ENCODE measurements at places on chromosomes 3 and 15. TPM values are rescaled to one million over a fixed set of nuclear protein-coding genes. Genes with fewer than 3 reads are reported as not detected.

Gene CHDH
- total RNA-seq, result 12.1 TPM

Gene MYO5C
- total RNA-seq, result 1.2 TPM

Gene TP63
- 2.9 TPM for total RNA-seq

Gene ZNF860
- 0.16 TPM for total RNA-seq

Gene ARPIN
- not detected for total RNA-seq

Gene CCR9
- not detected for total RNA-seq

Gene RBP2
- total RNA-seq, result not detected

Gene COMMD2
- 31.7 TPM for total RNA-seq

Gene NMNAT3
- 0.80 TPM for total RNA-seq

Gene AHSG
- not detected for total RNA-seq

Gene UPK1B
- not detected for total RNA-seq

Gene HESX1
- 0.68 TPM for total RNA-seq

Gene GP9
- total RNA-seq, result not detected

Gene WDR49
- total RNA-seq, result 0.30 TPM

Gene CSPG4
- total RNA-seq, result not detected

Gene ARHGEF26
- total RNA-seq, result 0.09 TPM

Gene CPEB1
- total RNA-seq, result not detected

Gene ACP3
- not detected for total RNA-seq

Gene GPR15
- total RNA-seq, result 42.2 TPM

Gene TTC21A
- 1.8 TPM for total RNA-seq

Gene FAM81A
- total RNA-seq, result 1.2 TPM

Gene SLC12A8
- total RNA-seq, result 0.18 TPM

Gene FILIP1L
- total RNA-seq, result 5.0 TPM

Gene MESP2
- total RNA-seq, result not detected

Gene PPARG
- total RNA-seq, result 1.2 TPM

Gene CCK
- total RNA-seq, result not detected

Gene KCNH8
- not detected for total RNA-seq

Gene NTRK3
- total RNA-seq, result not detected

Gene OR4F15
- total RNA-seq, result not detected
